ENCODE measurements at places on chromosomes 1 and 21.

GRCh38 chr1:202624781-202625108, 85.5 kb downstream of the SYT2 start:
- no peak for DNase-seq

DNA sequence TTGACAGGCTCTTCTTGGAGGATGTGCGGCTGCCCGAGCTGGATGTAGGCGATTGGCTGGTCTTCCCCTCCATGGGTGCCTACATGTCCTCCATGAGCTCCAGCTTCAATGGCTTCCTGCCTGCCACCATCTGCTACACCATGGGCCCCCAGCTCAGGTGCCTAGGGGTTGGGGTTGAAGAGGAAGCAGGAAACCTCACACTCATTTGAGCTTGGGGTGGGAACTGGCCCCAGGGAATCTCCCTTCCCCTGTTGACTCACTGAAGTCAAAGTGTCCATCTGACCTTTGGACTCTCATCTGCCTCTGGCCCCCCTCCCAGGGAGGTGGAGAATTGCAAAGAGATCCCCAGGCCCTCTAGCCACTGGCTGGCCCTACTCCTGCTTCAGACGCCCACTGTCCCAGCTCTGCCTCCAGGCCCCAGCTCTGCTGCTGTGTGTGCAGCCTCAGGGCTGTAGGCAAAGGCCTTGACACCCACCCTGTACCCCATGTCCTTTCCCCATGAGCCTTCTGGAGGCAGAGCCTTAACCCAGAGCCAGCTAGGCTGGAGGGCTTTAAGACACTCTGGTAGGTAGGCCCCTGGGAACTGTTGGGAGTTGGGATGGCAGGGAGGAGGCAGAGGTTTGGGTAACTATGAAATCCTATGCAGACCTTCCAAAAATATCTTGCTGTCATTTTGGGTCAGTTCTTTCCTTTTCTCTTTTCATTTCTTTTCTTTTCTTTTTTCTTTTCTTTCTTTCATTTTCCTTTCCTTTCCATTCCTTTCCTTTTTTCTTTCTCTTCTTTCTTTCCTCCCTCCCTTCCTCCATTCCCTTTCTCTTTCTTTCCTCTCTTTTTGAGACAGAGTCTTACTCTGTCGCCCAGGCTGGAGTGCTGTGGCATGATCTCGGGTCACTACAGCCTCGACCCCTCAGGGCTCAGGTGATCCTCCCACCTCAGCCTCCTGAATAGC, 66.9 kb upstream of the TINAGL1 start:
- no peak for DNase-seq

DNA sequence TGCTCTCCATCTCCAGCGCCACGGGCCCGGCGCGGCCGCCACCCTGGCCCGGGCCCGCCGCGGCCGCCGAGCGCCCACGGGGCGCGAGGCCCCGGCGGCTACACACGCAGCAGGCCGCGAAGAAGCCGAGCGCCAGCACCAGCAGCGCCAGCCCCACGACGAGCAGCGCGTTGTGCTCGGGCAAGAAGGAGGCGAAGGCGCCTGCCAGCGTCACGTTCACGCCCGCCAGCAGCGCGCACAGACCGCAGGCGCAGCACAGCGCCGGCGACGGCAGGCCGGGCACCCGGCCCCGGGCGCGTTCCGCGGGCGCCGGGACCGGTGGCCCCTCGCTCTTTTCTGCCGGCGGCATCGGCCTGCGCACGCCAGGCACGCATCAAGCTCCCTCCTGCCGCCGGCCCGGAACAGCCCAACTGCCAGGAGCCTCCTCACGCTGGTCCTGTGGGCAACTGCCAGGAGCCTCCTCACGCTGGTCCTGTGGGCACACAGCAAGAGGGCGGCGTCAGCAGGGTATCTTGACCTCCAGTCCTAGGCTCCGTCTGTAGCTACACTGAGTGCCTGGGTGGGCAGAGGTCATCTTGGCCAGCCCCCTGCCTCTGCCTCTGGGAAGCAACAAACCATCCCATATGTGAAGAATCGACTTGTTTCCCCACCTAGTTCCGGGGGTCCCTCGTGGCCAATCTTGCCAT, 18.1 kb downstream of the KNCN start:
- DNase-seq, result no peak

DNA sequence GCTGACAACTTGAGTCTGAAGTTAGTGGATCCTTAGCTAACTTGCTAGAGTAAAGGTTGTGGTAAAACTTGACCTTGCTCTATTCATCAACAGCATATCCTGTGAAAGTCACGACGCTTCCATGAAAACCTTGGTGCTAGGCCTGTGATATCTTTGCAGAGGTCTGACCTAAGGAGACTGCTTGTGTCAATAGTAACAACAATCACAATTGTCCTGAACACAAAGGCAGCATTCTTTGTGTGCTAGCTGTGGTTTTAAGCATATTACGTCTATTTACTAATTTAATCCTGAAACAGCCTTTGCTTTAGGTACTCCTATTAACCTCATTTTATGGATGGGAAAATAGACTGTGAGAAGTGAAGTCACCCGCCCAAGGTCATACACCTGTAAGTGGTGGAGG, 2.8 kb upstream of the CLDN14 start:
- no peak for DNase-seq

Data from NCI-H774 (cell line).